Astrocyte of the spinal cord (primary cell): ENCODE measurements at places on chromosomes 3 and 15.

DNA sequence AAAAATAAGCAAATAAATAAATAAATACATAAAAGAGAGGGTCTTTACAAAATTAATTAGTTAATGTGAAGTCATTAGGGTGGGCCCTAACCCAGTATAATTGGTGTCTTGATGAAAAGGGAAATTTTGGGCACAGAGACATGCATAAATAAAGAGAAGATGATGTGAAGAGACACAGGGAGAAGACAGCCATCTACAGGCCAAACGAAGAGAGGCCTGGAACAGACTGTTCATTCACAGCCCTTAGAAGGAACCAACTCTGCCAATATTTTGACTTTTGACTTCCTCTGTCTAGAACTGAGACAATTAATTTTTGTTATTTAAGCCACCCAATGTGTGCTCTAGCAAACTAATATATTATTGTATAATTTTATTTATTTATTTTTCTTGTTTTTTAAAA, 29.6 kb upstream of the SELENOK start:
- DNase-seq, result no peak

DNA sequence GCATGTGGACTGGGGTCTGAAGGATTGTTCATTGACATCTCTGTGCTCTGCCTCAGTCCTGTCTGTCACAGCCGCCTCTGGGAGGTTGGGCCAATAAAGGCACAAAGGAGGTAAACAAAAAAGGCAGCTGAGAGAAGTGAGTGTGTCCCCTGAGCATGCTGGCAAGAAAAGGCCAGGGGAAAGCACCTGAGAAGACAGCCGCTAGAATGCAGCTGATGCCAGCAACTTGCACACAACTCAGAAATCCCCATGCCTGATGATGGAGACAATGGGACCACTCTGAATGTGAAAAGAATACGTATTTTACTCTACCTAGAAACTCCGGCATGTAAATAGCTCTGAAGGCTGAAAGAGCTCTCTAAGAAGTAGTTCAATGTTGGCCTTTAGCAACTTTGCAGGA, 118.7 kb downstream of the KCNH8 start:
- no peak for DNase-seq

GRCh38 chr3:122091602-122092295, 36.6 kb downstream of the CD86 start:
- DNase-seq, result no peak

GRCh38 chr3:125261031-125261430, 48.5 kb upstream of the SLC12A8 start:
- no peak for DNase-seq

DNA sequence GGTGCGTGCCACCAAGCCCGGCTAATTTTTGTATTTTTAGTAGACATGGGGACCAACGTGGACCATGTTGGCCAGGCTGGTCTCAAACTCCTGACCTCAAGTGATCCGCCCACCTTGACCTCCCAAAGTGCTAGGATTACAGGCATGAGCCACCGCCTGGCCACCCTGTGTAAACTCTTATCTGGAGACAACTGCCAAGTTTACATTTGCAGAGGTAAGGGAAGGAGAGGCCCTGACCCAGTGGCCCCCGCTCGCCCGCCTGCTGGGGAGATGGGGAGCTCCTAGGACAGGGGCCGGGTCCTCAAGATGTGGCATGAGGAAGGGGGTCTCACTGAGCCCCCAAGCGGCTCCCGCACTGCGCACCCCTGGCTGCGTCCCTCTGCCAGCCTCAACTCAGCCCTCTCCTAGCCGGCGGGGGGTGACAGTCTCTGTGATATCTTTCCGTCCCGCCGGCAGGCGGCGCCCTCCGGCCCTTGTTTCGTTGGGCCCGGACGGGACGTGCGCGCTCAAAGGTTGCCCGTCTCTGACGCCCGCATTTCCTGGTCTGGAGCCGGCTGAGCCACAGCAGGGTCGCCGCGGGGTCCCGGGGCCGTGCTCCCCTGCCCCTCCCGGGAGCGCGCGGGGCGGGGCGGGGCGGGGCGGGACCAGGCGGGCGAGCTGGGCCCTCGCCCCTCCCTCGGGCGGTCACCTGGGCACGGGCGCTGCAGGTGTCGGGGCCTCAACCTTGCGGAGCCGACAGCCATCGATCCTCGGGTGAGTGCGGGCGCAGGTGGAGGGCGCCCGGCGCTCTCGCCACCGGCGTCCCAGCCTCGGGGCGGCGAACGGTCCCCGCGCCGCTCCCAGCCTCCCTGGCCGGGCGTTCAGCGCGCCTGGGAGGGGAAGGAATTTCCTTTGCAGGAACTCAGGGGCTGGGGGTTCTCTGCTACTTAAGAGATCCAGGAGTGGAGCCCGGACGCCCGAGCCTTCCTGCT, at the start of gene GPR160:
GPR160 (plus strand) TSS at position 533 of the 971 bp plus-strand sequence. CDS start 45,978 bp downstream, outside the sequence.
- peak; percentile 10 for DNase-seq

DNA sequence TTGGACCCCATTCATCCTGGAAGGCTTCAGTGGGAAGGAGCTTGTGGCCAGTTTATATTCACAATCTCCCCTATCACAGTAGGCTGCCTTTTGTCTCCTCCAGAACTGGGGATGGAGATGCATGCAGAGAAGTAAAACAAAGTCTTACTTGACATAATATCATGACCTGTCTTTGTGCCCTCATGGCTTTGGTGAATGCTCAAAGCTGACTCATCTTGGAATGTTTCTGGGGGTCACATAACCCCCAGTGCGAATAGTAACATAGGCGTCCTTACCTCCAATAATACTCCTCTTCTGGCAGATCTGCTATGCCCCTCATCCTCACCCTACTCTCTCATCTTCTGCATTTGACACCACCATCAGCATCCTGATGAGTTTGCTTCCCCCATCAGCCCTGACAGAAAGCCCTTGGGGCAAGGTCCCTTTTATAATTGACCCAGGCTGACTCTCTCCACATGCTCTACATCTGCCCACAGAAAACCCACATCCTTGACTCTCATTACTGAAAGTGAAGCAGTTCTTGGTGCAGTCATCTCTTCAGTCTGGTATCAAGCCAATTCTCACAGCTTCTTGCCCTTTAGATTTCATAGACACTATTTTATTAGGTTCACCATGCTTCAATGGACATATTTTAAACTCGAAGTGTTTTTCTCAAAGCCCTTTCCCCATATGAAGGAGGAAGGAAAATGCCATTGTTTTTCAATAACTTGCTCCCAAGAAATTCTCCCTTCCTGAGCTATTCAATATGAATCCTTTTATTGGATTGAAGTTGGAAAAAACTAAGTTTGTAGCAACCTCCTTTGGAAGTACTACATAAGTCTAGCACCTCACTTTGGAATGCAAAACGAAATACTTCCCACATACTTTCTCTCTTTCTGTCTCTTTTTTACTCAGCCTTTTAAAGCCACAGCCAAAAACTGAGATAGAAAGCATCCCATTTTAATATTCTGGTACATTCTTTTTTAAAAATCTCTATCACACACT, 36.6 kb downstream of the OSTN start:
- DNase-seq, result peak; percentile 56

GRCh38 chr3:133575086-133575485, 1.6 kb downstream of the CDV3 start:
- no peak for DNase-seq

DNA sequence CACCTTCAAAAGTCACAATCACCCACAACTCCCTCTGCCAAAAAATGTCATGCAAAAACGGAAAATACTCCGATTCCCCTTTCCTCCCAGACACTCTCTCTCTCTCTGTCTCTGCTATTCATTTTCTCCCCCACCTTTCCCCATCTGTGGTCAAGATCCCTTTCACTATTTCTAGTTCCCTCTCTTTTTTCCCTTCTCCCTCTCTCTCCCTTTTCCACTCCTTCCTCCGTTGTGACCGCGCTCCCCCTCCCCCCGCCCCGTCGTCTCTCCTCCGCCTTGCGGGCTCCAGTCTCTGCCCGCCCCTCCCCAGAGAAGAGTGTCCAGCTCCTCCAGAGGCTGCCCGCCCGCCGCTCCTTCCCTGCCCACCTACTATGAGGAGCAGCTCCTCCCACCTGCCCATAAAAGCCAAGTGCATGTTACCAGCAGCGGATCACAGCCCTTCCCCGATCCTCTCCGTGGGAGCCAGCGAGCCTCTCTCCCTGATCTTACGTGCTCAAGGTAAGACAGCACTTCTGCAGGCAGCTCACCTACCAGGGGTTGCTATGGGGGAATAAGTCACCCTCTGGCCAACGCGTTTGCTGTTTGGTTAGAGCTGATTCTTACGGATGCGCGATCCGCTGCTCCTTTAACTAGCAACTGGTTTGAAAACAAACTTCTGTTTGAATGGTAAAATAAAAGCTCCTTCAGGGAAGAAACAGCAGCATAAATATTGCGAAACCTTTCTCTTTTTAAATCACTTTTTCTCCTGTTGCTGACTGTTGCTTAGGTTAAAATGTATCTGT, at the start of gene COL8A1:
COL8A1 (plus strand) TSS at position 428 of the 782 bp plus-strand sequence. CDS start 152,089 bp downstream, outside the sequence.
- peak; percentile 90 for DNase-seq

- peak; percentile 54 for DNase-seq
These were observed 226.7 kb upstream of the C2CD4B start for GRCh38 chr15:62391641-62392262.

DNA sequence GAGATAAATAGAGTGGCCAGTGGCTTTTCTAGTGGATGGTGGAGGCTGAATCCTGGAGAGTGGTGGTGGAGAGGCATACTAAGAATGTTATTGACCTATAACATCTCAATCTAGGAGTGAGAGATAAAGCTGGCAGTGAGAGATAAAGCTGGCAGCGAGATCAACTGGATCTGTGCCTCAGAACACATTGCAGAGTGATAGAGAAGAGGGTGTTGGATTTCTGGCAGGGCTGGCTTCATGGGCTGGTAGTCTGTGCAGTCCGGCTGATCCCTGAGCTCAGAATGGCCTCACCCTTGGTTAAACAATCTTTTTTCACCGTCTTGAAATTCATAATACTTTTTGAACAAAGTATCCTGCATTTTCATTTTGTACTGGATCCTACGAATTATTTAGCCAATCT, 221.2 kb downstream of the NLGN1 start:
- DNase-seq, result no peak

DNA sequence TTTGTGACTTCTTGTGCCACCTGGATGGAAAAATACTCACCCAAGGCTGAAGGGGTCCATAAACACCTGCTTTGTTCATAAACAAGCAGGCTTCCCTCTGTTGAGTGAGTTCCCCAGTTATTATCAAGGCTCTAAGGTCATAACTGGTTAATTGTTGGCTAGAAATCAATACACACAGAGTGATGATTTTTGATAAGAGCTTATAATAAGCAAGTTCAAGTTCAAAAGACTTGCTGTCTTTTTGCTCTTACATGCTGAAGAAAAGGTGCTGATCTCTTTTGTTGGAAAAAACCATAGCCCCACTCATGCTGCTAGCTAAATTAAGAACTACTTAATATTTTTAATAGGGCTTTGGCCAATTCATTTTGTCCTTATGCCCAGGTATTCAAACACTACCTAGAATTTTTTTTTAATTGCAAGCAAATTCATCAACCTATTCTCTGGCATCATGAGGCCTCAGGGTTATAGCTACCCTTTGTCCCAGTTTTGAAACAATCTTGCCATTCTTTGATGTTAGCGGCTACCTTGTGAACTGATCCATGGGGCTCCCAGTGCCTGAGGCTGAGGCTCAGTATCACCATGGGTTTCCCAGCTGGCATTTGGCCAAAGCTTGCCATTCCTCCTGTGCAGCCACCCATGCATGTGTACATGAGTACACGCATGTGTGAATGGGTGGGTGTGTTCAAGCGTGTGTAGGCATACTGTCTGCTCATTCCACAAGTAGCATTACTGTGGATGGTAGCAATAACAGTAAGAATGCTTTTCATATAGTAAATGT, 127.6 kb upstream of the LPP start:
- DNase-seq, result no peak

DNA sequence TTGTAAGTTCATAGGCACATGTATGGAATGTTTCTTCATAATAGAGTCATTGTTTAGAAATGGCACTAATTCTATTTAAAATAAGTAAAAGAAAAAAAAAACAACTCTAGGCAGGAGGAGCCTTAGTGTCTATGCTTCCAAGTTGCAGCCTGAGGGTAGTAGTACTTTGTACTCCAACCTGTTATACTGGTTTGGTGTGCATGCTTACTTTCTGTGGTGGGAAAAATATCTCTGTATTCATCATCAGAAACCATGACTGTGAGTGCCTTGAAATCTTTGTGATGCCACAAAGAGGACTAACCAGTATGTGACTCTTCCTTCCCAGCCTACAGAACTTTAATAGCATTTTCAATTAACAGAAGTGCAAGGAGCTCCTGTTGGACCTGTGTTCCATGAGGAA, 4.4 kb downstream of the NAALADL2 start:
- no peak for DNase-seq

DNA sequence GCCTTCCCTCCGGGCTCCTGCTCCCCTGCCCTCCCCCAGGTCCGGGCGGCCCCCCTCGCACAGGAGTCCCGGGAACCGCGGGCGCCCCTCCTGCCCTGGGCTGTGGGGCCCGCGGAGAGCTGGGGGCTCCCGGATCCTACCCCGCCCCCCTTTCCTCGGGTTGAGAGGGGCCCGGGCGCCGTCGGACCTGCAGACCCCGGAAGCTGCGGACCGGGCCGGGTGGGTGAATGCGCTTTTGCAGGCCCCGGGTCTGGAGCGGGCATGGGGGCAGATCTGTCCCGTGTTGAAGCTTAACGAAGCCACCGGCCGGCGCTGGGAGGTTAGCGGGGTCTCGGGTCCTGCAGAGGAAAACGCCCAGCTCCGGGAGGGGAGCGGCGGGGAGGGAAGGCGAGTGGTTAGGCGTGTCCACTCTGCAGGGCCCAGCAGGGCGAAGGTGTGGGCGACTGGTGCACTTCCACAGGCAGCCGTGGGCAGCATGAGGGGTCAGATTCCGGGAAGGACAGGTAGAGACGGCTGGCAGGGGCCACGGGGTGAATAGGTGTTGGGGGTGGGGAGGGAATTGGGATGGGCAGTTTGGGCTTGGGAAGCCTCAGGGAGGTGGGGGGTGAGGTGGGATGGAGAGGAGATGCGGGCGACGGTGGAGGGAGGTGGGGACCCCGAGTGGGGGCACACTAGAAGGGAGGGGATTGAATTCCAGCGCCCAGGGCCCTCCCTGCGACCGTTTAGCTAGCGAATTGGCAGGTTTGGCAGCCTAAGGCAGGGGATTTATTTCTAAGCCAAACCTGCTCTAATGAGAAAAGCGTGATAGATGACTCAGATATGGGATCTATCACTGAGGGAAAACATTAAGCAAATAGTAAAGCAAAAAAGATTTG, 635 bp downstream of the CD276 start:
- peak; percentile 64 for DNase-seq

DNA sequence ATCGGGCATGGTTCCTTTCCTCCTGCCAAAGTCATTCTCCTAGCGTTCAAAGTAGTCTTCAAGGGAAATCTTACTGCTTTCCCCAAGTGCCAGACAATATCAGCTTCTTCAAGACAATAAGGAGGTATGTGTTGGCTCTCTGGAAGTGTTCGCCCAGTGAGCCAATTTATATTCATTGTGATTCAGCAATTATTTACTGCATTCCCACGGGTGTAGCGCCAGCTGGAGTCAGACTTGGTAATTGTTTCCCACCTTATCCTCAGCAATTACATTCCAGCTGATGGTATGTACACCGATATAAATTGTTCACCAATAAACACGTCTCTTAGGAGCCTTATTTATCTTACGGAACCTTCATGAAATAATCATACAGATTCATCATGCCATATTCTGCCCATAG, 103.6 kb upstream of the CTNNB1 start:
- DNase-seq, result no peak

DNA sequence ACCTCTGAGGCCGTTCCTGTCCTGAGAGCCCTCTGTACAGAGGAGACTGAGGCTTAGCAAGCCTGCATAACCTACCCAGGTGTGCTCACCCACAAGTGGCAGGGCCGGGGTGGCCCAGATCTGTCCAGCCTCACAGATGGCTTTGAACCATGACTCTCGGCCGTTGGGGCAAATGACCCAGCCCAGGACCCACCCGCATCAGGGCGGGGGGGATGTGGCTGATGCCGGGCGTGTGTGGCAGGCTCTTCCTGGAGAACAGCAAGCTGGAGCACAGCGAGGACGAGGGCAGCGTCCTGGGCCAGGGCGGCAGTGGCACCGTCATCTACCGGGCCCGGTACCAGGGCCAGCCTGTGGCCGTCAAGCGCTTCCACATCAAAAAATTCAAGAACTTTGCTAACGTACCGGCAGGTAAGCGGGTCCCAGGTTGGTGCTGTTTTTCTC, 133.5 kb downstream of the LRRK1 start:
- no peak for DNase-seq
